ENCODE measurements at places on chromosomes 3 and 15. TPM values are rescaled to one million over a fixed set of nuclear protein-coding genes. Genes with fewer than 3 reads are reported as not detected.

The ZNF860 gene
- total RNA-seq, result 4.7 TPM

- no peak for DNase-seq
These were observed 17.6 kb downstream of the RLBP1 start for GRCh38 chr15:89203705-89204273.

DNA sequence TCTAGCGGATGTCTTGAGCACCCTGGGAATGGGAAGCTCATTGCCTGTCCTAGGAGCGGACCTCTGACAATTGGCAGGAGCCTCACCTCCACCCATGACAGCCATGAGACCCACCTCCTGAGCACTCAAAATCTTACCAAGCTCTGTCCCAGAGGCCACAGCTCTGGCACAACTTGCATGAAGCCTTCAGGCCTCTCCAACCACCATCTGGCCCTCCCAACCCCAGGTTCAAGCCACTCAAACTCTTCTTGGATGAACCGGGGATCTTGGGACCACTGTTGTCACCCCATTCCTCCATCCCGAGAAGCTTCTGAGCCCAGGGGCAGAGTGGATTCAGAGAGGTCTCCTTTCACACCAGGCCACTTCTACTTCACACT is 1.5 kb downstream of the VIPR1 start:
- peak; percentile 19 for DNase-seq

DNA sequence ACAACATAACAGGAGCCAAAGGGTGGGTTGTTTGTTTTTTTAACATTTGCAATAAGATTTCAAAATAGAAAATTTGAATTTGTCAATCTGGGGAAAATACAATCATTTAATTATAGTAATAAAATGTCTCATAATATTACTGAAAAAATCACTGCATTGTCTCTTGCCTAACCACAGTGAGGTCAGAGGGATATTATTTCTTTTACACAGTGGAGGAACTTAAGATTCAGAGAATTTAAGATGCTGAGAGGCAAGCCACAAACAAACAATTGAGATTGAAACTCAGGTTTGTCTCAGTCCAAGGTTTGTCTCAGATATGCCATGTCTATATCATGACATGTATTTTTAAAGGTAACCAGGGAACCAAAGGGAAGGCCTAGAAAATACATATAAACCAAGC is 428.7 kb downstream of the FOXP1 start:
- no peak for DNase-seq

- DNase-seq, result no peak
These were observed 129.6 kb downstream of the CTNNB1 start for GRCh38 chr3:41328926-41329325.
